GM23248 (cell line): ENCODE measurements at places on chromosomes 2 and 18.

- peak; percentile 23 for DNase-seq
Measured at GRCh38 chr2:178277741-178278197, 83.5 kb downstream of the OSBPL6 start.

DNA sequence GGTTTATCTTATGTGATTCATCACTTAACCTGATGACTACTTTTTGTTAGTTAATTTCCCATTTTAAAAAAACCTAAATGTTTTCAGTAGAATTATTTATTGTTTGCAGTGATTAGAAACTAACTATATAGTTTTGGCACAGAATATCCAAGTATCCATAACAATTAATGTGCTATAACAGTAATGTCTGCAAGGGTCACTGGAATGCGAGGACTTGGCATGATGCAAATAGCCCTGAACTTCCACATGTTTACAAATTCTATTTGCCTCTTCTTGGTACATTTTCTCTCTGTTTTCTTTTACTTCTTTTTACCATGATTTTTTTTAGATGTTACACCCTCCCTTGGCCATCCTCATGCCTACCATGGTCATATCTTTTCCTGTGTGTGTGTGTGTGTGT is 49.3 kb upstream of the GALNT3 start:
- DNase-seq, result no peak

- no peak for DNase-seq
Measured at GRCh38 chr2:112790305-112790704, 6.0 kb upstream of the IL1A start.

DNA sequence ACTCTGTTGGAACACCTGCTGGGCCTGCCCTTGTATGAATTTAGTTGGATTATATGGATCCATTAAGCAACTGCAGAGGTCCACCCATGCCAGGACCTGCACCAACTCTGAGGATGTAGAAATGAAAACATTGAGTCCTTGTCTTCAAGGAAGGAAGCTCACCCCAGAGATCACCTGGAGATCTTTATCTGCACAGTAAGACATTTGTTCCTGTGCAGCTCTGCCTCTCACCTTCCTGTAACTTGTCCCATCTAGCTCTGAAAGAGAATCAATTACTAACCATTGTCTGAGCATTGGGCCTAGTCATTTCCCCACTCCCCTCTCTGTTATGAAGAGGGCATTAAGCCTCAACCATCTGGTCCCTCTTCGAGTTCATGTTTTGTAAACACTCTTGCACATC is 105.2 kb upstream of the YWHAQ start:
- no peak for DNase-seq

- DNase-seq, result peak; percentile 14
Measured at GRCh38 chr2:240200230-240201051, 60.0 kb upstream of the OTOS start.

DNA sequence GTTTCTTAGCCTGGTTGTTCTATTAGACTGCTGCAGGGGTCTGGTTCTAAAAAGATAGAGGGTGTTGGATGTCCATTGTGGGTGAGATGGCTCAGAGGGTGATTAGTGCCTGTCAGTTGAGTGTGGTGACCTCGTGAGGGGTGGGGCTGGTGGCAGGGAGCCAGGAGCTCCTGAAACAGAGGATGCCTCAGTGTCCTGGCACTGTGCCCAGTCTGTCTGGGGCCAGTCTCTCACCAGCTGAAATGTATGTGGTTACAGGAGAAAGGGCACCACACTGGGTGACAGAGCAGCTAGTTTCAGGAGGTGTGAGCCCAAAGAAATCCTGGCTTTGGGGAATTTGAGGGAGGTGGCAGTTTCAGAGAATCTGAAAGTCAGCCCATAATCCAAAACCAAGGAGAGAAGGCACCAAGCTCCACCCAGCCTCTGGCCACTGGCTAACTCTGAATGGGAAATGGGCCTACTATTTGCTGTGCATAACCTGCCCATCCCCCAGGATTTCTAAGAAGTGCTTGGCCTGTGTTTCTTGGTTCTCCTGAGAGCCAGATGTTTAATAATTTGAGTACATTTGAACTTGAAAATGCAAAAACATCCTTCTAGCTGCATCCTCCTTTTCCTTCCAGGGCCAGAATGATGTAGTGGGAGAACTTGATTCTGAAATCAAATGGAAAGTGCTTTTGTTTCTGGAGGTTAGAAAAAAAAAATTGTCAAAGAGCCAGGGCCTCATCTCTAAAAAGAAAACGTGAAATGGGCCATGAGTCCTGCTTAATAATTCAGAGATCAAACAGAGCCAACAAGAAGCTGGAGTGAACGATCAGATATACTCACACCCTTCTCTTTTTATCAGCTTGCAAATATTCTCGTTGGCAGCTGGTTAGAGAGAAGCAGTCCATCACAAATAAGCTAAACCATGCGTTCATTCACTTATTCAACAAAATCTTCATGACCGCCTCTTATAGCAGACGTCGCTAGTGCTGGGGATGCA is 92.3 kb downstream of the B3GNT2 start:
- peak; percentile 58 for DNase-seq

DNA sequence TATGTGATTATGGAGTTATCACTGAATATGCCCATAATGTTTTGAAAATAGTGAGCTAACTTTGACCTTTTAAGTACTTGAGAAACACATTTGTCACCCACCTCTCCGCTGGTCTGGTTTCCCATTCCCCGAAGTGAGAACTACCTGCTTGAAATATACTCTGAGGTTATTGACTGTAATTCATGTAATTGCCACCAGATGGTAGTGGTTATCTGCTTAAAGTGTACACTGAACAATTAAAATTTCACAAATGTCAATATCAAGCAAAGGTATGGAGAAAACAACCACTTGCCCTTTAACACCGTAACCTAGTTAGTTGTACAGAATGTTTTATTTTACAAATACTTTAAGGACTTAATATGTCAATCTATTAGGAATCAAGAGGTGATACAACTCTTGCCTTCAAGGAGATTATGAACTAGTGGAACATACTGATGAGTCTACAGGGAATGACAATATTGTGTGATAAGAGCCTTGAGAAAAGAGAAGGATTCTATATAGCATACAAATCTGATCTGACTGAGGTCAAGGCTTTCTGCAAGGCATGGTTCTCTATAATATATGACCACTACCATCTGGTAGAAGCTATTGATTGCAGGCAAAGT is 316.8 kb upstream of the KCNH7 start:
- DNase-seq, result peak; percentile 47

DNA sequence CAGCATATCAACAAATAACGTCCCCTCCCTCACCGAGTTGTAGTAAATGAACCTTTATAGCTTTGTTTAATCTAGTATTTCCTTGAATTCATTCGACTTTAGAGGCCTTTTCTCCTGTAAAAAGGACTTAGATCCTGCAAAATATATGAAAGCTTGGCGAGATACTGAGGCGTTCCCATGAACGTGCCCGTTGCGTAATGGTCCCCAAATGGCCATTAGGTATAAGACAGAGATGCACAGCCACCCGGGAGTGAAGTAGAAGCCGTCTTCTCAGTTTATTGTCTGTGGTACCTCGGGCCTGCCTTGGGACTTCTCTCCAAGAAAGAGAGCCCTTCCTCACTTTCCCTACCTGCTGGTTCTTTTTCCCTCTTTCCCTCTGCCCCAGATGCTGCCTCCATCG is 310.6 kb downstream of the CELF4 start:
- no peak for DNase-seq

DNA sequence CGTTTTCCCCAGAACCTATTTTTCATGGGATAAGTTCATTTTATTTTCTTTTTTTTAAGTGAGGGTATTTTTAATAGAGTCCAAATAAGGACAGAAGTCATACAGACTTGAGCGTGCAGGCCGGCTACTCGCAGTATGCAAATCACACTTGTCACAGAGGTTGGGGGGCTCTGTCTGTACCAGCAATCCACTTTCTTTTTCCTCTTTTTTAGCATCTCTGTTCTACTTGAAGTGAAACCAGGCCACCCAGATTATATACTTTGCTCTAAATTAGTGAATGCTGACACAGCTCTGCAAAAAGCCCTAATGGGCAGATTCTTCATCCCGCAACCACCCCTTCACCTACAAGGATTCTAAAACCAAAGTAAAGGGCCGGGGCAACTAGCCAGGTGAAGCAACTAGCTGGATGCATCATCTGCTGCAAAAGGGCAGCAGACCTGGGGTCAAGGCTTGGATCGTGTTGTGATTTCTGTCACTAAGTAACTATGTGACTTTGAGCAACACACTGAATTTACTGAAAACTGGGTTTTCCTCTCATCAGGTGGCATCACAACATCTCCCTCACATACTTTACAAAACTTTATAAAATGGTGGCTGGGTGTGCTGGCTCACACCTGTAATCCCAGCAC is 18.4 kb downstream of the KDSR start:
- no peak for DNase-seq

- DNase-seq, result no peak
Measured at GRCh38 chr2:208556983-208557484, 150.4 kb downstream of the PTH2R start.

DNA sequence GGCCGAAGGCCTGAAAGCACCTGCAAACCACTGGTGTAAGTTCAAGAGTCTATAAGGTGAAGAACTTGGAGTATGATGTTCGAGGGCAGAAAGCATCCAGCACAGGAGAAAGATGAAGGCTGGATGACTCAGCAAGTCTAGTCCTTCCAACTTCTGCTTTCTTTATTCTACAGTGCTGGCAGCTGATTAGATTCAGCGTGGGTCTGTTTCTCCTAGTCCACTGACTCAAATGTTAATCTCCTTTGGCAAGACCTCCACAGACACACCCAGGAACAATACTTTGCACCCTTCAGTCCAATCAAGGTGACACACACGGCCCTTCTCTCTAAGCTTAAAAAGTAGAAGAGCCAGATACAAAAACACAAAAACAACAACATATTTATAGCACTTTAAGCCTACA is 43.4 kb downstream of the NMS start:
- DNase-seq, result no peak

GRCh38 chr2:3453190-3453999 is 65.9 kb downstream of the ADI1 start:
- peak; percentile 15 for DNase-seq

DNA sequence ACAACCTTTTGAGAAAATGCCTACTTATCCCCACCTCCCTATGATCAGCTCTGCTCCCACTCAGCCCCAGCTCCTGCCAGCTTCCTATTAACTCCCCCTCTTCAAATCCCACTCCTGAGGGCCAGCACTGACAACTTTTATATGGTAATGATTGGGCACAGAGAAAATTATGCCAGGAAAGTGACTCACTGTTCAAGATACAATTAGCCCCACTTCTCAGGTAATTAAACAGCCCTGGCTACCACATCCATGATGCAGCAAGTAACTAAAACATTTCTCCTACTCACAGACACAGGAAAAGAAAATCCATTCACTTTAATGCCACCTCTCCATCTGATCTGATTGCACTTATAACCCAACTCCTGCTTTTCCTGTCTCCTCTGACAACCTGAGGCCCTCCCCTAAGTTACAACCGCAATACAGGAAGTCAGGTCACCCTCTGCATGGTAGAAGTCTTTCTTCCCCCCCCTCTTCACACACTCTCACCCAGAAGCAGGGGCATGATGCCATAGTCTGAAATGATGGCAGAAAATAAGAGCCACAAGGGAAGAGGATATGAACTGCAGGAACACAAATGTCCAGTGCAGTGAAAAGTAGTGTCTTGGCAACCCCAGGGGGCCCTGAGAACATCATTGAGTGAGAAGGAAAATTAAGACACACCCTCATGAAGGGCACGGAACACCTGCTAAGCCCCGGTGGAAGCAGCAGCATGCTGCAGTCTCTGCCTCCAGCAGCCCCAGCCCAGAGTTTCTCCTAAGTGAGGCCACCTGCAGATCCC is 54.4 kb downstream of the STK39 start:
- DNase-seq, result no peak

DNA sequence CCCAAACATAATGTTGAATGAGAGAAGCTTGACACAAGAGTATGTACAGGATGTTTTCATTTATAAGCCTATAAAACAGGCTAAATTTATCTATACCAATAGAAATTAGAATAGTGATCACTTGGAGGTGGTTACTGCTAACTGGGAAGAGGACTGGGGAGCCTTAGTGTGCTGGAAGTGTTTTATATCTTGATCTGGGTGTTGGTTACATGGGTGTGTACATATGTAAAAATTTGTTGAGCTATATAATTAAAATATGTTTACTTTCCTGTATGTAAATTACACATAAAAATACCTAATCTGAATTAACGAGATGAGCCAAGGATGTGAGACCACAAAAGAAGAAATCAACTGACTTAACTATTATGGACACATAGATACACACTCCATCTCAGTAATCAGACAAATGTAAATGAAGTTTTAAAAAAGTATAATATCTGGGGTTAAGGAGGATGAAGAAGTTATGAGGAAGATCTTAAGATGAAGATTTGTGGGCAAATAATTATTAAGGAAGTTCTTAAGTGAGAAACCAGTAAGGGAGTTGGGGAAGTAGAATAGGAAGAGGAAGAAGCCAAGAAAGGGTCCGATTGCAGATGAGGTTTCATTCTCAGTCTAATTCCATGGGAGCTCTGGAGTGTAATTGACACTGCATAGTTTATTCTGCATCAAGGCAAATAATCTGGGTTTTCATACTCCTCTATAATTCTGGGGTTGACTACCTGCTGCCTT is 32.3 kb upstream of the NABP1 start:
- no peak for DNase-seq

GRCh38 chr2:46000660-46001059 is 296.5 kb upstream of the EPAS1 start:
- DNase-seq, result no peak

GRCh38 chr2:139369423-139370409 is 589.5 kb upstream of the NXPH2 start:
- DNase-seq, result no peak

DNA sequence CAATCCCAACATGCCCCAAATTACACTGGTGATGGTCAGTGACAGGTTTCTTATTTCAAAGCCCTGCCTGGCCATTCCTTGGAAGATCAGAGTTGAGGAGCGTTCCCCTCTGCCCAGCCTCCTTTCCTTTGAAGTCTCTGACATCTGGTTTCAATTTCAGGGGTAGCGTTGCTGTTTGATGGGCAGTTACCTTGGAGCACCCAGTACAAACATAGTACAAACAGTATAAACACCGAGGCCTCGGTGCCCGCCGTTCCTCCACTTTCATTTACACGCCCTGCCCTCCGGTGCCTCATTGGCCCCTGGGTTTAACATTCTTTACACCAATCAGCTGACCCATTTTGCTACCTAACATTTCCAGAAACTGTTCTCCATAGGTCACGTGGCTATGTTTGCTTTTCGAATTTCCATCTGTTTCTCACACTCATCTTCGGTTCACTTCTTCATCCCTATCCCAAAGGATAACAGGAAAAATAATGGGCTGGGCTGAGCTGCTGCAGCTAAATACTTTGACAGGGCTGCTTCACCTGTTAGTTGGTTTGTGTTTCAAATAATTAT is 65.6 kb downstream of the NRP2 start:
- DNase-seq, result no peak
